ENCODE measurements at places on chromosomes 16 and 17.
A peak's percentile ranks its signal among the peaks of the same experiment; 100 is the strongest.

GRCh38 chr16:20141956-20142355 lies 68.3 kb upstream of the GPR139 start:
- DNase-seq, result no peak

DNA sequence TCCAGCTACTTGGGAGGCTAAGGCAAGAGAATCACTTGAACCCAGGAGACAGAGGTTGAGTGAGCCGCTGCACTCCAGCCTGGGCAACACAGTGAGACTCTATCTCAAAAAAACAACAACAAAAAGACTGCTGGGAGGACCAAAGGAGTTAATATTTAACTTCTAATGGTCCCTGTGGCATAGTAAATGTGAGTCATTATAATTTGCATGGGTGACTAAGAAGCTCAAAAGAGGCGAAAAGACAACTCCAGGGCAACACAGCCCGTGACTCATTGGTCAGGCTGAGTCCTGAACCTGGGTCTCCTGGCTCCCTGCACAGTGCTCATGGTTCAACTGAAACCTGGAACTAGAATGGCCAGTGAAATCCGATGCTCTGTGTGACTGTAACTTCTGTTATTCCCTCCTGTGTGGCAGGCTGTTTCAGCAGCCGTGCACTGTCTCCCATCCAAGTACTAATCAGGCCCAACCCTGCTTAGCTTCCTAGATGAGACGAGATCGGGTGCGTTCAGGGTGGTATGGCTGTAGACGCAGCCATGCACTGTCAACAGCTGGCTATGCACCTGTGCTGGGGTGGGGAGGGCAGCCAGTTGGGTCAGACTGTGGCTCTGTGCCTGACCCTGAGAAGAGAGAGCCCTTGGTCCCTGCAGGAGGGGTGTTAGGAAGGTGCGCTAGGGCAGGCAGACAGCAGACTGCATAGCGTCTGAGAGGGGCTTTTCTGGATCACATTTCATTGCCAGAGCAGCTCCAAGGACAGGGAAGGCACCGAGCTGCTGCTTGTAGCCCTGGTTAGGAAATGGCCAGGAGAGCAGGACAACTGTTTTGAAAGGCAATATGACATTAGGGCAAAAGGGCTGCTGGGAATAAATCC lies 14.5 kb upstream of the GPRC5C start:
- peak; percentile 87 for DNase-seq

DNA sequence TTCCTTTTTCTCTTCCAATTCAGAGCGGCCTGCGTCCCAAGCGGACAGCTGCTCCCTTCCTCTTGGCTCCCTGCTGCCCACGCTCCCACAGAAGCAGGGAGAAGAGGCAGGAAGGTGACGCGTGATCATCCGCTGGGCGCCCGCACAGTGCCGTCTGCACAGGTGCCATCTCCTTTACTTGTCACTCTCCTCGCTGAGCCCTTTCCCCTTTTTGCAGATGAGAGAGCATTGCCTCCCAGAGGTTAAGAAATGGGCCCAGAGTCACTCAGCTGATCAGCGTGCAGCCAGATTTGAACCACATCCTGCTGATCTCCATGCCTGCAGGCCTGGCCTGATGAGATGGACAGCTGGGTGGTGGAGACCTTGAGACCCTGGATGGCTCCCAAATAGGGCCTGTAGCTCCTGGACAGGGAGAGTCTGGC lies 299.8 kb downstream of the SEC14L1 start:
- DNase-seq, result no peak

GRCh38 chr17:48970224-48970623 lies 1.8 kb upstream of the GIP start:
- no peak for DNase-seq

DNA sequence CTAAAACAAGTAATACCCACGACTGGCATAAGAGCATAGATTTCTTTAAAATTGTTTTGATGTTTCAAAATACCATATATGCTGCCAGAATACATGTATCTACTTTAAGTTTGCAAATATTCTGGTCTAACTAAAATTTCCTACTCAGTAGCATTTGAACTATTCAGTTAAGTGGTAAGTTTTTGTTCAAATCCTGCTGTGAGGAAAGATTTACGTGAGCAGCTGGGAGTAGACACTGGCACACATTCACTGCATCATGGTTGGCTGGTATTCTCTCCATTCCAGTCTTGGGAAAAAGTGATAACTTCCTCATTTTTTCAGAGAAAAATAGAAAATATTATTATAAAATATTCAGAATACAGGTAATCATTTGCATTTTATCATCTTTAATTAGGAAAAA lies 133.6 kb downstream of the SKAP1 start:
- no peak for DNase-seq

DNA sequence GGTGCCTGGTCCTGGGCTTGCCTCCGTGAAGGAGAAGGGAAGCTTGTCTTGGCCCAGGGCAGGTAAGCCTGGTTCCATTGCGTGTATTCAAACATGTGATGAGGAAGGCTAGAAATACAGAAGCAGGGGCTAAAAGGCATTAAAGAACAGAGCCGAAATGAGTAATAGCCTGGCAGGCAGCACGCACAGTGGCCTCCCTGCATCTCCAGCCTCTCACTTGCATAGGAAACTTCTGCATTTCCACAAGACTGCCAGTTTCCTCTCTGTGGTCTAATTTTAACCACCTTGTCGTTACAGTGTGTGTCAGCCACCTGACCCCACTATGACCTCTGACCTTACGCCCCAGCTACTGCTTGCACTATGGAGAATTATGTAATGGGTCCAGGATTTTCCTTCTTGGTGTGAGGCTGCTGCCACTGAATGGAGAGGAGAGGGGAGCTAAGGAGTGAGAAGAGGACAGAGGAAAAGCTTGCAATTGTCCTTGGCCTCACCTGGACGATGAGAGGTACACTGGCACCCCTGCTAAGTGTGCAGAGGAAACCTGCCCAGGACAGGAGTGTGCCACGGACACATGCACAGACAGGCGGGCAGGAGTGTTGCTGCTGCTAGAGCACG lies 32.8 kb downstream of the HIC1 start:
- DNase-seq, result no peak

- DNase-seq, result no peak
Observed at GRCh38 chr17:69525920-69526841, 111.7 kb downstream of the MAP2K6 start.

GRCh38 chr17:47611372-47612350 lies 38.1 kb upstream of the KPNB1 start:
- no peak for DNase-seq

- DNase-seq, result no peak
Observed at GRCh38 chr17:4945944-4946280, 2.4 kb downstream of the PFN1 start.

Measured in epithelial cell of proximal tubule (primary cell).